NCI-H1436 treated with DMSO at 0.1 percent for 48 hours (cell line): ENCODE measurements at places on chromosomes 1 and 21.

GRCh38 chr1:186078245-186078644 lies 296.8 kb downstream of the TPR start:
- no peak for DNase-seq

DNA sequence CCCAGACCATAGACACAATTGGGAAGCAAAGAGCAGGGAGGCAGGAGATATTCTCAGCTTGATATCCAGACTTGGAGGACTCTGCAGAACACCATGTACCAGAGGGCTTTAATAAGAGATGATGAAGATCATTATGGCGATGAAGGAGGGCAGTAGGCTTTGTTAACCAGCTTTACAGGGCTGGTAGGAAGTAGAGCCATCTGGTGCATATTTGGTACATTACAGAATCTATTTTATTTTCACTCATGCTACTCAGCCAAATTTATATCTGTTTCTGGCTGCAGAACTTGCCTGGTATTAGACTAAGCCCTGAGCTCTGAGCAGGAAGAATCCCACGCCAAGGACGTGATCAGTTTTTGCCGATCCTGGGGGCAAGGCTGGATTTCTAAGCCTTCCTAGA lies 61.8 kb upstream of the SYT6 start:
- no peak for DNase-seq

- DNase-seq, result no peak
Observed at GRCh38 chr1:226134170-226135058, 52.1 kb downstream of the ACBD3 start.

DNA sequence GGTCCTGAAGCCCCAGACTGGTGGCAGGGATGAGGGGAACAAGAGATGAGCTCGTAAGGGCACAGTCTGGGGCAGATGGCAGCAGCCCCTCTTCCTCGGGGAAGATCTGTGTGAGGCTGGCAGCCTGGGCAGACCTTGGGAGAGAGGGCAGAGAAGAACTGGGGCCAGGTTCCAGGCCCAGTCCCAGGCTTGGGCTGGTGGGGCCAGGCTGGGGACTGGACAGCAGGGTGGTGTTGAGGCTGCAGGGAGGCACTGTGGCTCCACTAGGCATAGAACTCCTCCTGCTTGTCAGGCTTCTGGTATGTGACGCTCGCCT lies 35.7 kb downstream of the SDC3 start:
- DNase-seq, result no peak

- peak; percentile 95 for DNase-seq
Observed at GRCh38 chr1:248837781-248838356, at the start of gene ZNF672. Gene ZNF672, plus strand, starts transcription at chr1:248838224. Its CDS starts 9,051 bp downstream, at chr1:248847275.

DNA sequence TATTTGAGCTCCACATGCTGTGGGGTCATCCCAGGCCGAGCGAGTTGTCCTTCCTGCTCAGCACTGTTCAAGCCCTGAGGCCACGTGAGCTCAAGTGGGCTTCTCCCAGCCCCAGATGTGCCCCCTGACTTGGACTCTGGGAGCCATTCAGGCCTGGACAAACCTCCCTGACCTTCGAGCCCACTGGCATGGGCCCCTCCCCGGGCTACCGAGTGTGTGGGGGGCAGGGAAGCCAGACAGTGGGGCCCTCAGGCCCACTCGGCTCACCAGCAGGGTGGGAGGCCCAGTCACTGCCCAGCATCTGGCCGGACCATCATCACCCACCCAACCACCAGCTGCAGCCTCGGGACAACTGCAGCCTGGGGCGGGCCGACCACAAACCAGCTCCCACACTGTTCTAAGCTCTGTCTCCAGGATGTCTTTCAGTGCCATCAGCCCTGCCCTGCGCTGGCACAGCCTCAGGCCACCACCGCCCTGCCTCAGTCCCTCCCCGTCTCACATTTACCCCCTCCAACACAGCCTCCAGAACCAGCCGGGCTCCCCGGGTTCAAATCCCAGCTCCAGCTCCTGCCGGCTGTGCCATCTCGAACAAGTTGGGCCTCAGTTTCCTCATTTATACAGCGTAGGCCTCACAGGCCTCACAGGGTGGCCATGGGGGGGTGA lies 20.9 kb upstream of the PLEKHG5 start:
- DNase-seq, result no peak

- DNase-seq, result no peak
Observed at GRCh38 chr1:71106658-71107322, 26.0 kb upstream of the ZRANB2 start.

DNA sequence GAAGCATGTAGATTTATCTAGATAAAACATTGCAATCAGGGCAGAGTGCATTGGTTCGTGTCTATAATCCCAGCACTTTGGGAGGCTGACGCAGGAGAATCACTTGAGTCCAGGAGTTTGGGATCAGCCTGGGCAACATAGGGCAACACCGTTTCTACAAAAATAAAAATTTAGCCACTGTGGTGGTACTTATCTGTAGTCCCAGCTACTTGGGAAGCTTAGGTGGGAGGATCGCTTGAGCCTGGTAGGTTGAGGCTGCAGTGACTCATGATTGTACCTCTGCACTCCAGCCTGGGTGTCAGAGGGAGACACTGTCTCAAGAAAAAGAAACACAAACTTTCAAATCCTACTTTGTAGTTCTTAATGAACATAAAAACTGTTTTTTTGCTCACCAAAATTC lies 64.2 kb upstream of the RCC1 start:
- no peak for DNase-seq

GRCh38 chr1:183004141-183004540 lies 19.1 kb upstream of the LAMC1 start:
- no peak for DNase-seq

- no peak for DNase-seq
Observed at GRCh38 chr1:41289196-41289595, 47.1 kb upstream of the SCMH1 start.

DNA sequence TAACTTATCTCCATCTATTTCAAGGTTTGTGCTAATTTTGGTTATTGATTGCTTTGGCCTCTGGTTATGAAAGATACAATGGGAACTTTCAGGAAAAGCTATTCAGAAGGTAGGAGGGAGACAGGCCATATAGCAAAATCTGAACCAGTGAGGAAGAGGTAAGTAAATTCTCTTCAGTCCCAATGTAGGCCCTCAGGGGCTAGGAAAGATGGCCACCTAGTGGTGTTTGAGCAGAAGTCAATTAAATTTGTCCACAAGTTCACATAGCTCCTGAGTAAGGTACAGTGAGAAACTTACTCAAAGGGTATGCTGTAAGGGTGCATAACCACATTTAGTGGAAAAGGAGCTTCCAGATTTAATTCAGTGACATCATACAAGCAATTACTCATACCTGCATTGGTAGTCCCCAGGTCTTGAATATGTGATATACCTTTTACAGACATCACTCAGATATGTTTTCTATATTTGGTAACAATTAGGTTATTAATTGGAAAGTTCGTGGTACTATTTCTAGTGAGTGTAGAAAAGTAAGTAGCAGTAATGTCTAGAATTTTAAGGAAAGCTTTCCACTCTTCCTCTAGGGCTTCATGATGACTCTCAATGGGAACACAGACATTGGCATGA lies 21.4 kb upstream of the FMO1 start:
- DNase-seq, result peak; percentile 18

GRCh38 chr1:214475746-214476145 lies 75.7 kb downstream of the PTPN14 start:
- no peak for DNase-seq

DNA sequence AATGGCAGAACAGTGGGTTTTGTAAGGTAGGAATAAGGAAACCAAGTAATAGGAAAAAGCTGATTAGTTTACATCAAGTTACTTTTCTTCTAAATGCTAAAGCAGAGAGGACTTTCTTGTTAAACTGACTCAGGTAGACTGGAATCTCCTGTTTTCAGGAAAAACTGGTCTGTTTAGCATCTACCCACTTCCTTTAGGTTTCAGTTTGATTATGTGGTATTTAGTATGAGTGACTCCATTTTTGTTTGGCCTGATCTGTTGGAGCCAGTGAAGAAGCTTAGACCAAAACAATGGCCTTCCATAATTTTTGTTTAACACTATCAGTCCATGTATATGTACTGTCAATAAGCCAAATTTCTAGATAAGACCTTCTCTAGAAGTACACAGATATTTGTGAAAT lies 88.4 kb downstream of the EPB41 start:
- DNase-seq, result no peak

- DNase-seq, result peak; percentile 94
Observed at GRCh38 chr1:76302711-76303339, 228.3 kb downstream of the ST6GALNAC3 start.

DNA sequence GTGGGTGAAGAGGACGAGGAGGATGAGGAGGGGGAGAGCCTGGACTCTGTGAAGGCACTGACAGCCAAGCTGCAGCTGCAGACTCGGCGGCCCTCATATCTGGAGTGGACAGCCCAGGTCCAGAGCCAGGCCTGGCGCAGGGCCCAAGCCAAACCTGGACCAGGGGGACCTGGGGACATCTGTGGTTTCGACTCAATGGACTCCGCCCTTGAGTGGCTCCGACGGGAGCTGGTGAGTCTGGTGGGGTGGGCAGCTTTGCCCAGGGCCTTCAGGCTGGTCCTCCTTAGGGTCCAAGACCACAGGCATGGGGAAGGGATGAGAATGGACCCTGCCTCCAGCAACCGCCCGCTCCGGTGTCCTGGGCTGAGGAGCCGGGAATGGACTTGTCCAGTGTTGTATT lies 430 bp downstream of the FAM167B start:
- no peak for DNase-seq

DNA sequence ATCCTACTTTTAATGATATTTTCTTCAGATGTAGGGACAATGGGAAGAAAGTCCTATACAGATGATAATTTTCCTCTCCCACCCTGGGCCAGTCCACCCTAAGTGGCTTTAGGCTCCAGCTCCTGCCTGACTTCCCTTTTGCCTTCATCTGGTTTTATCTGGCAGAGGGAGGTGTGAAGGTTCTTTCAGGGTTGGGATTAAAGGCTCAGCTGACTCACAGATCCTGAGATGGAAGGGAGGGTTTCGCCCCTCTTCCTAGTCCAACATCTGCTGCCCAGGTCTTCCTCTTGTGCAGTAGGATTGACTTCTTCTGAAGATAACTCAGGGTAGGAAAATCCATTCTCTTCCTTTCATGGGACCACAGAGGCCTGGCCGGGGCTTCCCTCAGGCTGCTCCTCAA lies 362.4 kb upstream of the KAZN start:
- DNase-seq, result no peak

GRCh38 chr1:25140073-25140797 lies 92.1 kb downstream of the SYF2 start:
- no peak for DNase-seq

DNA sequence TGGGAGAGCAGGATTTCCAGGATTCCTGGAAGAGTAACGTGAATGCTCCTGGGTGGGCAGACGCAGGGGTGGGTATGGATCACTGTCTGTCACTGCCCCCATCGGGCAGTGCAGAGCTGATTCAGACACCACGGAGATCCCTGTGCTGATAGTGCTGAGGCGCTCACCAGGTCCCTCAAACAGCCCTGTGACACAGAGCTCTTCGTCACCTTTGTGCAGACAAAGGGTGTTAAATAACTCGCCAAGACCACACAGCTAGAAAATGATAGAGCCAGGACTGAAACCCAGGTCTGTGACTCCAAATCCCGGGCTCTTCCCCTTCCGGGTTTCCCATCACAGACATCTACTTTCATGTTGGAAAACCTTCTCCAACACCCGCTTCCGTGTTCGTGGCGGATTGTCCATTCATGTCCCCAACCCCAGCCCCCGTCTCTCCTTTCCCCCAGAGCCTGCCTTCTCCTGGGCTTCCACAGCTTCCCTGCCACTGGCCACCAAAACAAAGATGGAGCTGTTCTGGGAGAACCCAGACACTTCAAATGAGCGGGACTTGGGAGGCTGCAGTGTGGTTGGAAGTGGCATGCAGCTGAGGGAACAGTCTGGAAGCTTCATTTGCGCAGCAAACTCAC lies 2.6 kb downstream of the EFHD2 start:
- no peak for DNase-seq

- DNase-seq, result no peak
Observed at GRCh38 chr21:44353191-44353970, at the start of gene TRPM2. Gene TRPM2, plus strand, starts transcription at chr21:44353621. Its CDS starts 80 bp downstream, at chr21:44353701.

DNA sequence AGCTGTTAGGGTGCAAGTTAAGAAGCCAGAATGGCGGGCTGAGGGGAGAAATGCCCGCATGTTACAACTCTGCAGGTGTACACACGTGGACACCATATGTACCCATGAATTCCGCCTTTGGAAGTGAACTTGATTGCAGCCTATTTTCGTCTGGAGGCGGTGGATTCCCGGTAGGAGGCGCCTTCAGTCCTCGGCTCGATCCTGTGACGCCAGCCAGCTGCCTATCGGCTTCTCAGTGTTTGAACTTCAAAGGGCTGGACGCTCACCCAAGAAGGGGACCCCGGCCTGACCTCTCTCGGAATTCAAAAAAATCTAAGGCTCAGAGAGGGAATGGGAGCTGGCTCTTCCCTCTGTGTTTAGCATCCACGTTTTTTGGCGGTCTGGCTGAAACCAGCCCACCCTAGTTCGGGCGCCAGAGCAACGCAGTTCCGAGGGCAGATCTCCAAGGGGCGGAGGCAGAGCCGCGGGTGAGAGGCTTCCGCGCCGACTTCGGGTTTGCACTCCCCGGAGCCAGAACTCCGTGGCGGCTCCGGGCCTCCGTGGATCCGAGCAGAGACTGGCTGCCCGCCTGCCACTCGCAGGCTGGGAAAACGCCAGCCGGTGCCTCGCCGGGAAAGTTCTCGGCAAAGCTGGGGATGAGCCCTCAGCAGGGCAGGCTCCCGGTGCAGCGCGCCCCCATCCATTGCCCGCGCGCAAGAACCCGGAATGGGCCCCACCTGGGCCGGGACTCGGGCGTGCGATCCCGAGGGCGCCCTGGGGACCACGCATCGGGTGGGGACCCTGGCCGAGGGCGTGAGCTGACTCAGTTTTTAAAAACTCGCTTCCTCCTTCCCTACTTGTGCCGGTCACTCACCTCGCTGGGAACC lies 996 bp upstream of the TMEM51 start:
- no peak for DNase-seq

- DNase-seq, result no peak
Observed at GRCh38 chr1:226736908-226737818, 1.9 kb downstream of the ITPKB start.

DNA sequence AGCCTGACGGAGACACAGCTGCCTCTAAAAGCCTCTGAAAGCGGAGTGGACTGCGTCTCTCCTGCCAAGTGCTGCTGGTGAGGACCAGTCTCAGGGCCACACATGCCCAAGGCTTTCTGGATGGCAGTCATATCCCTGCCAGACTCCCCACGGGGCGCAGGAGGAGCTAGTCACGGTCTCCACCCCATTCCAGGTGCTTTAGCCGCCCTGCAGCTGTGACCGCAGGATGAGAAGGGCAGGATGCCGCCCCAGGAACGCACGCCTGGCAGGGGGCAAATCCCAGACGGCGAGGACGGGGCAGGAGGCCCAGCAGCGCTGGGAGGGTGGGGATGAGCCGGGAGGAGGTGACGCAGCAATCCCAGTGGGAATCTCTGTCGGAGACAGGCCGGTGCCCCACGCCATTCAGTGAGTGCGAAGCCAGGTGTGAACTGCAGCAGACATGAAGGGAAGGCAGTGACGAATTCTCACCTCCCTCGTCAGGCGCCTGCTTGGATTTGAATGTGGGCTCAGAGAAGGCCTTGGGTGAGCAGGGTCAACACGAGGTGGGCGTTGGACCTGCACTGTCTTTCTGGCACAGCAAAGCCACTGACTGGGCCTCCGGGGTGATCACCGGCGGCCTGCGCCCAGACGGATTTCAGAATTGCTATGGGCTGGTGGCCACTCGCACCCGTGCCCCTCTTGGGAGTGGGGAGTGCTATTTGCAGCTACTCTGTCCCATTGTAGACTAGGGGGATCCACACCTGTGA lies 38.5 kb upstream of the SLC19A1 start:
- no peak for DNase-seq
